ENCODE measurements at places on chromosomes 11 and 22.
A peak's percentile ranks its signal among the peaks of the same experiment; 100 is the strongest.

GRCh38 chr11:36729825-36730224, 131.8 kb upstream of the RAG2 start:
- DNase-seq, result no peak

DNA sequence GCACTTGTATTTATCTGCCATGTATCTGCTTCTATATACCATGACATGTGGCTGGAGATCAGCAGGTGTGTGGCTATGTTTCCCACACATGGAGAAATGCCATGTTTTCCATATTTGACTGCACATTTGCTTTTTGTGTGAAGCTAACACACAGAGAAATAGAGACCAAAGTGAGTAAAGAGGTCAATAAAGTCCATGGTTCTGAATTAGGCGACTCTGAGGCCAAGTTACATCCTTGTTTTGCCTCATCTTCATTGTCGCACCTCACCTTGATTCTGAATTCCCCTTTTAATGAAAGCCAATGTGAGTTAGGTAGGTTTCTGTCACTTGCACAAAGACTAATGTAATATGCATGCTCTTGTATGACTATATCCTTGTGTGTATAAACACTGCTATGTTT, 194.1 kb downstream of the INSC start:
- DNase-seq, result no peak

DNA sequence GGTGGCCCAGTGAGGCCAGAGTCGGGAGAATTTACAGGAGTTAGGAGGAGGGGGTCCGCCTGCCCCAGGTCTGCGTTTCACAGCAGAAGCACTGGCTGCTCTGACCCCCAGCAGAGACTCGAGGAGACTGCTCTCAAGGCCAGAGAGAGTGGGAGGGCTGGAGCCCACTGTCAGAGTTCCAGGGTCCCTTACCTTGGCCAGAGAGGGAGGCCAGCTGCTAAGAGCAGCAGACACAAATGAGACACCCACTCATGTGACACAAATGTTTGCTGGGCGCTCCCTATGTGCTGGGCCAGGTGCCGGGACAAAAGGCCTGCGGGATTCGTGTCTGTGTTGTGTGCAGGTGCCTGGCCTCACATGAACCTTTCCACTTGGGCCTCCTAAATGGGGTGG, 2.8 kb upstream of the TNFRSF13C start:
- DNase-seq, result no peak

DNA sequence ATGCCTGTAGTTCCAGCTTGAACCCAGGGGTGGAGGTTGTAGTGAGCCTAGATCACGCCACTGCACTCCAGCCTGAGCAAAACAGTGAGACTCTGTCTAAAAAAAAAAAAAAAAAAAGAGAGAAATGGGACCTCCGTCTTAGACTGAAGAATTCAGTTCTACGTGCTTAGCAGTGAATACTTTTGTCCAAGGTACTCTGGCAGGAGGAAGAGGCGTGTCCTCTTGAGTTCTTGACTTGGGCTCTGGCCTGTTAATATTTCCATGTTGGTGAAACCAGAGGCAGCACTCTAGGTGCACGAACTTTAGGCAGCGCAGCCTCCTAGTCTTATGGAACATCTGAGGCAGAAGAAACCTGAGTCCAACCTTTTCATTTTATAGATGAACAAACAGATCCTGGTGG, 2.4 kb downstream of the HMBS start:
- no peak for DNase-seq

- peak; percentile 33 for DNase-seq
Measured at GRCh38 chr11:112012874-112013273, 12.3 kb upstream of the DLAT start.

DNA sequence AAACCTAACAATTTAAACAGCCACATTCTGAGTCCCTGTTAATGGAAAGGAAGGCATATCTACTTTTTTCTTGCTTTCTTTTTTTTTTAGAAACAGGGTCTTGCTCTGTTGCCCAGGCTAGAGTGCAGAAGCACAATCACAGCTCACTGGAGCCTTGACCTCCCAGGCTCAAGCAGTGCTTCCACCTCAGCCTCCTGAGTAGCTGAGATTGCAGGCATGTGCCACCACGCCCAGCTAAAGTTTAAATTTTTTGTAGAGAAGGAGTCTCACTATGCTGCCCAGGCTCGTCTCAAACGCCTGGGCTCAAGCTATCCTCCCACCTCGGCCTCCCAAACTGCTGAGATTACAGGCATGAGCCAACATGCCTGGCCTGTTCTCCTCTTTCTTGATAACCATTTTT, 25.4 kb downstream of the ARFGAP3 start:
- DNase-seq, result no peak

- no peak for DNase-seq
Measured at GRCh38 chr22:43980996-43981395, 25.8 kb downstream of the SAMM50 start.

DNA sequence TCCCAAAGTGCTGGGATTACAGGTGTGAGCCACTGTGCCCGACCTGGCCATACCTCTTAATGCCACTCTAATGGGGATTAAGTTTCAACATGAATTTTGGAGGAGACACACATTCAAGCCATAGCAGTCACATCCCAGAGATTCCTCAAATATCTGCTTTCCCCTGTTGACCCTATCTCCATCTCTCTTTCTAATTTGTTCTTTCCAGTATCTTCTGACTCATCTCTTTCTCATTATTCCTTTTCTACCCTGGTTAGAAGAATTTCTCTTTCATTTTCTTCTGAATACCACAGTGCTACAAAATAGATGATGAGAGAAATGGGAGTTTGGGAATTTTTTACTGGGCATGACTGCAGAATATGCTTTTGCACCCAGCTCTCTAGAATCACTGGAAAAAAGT, 5.1 kb downstream of the OR10V1 start:
- peak; percentile 17 for DNase-seq

- peak; percentile 19 for DNase-seq
Measured at GRCh38 chr11:111347723-111348115, 31.4 kb downstream of the POU2AF1 start.

- DNase-seq, result no peak
Measured at GRCh38 chr11:35066783-35067423, 72.1 kb upstream of the CD44 start.

DNA sequence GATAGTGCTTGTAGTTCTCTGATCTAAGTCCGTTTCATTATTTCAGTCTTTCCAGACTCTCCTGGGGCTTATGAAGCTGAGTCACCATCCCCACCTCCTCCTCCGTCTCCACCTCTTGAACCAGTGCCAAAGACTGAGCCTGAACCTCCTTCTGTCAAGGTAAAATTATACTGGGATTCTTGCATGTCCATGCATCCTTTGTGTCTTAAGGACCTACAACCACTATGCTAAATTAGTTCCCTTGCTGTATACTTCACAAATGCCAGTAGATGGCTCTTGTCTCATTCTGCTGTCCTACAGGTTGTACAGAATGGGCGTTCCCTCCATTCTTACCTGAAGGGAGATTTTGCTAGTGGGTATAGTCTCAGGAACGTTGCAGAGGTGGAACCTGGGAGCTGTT, 42.2 kb downstream of the POLD3 start:
- DNase-seq, result peak; percentile 51

DNA sequence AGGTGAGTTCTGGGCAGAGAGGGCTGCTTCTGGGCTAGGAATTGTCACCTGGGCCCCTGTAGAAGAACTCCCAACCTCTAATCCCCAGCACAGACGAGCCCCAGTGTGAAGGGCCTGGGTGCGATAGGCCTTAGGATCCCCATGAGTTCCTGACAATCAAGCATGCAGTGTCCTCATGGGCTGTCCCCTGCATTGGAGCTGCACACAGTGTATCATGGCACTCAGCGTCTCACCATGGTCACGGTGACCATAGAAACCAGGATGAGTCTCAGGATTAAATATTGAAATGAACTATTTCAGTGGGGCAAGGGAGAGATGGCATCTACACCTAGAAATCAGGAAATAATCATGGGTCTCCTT, 292 bp downstream of the SCGB2A1 start:
- DNase-seq, result no peak

DNA sequence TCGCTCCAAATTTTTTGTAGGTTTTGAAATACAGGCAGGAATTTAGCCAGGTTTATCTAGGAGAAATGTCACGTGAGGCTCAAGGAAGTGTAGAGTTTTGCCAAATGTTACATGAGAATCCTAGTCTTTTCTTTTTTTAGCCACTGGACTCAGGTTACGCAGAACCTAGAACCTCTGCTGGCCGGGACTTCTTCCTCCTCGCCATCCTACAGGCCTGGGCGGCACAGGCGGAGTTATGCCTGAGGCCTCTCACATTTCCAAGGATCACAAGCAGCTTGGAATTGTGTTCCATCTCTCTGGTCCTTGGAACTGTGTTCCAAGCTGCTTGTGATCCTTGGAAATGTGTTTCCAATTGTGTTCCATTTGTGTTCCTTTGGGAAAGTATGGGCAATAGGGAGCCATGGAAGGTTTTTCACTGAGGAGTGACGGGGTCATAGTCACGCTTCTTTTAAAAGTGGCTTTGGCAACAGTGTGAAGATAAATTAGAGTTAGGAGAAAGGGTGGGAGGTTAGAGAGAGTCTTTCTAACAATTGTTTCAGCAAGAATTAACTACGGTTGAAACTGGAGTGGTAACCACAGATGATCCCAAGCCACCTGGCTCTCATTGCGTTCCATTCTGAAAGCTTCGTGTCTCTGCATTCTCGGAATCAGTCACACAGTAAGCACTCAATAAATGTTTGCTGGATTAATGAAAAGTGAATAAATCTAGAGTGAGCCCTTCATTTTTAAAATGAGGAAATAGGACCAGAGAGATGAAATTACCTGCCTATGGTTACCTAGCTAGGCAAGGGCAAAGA, 12.5 kb upstream of the POU2AF1 start:
- no peak for DNase-seq

DNA sequence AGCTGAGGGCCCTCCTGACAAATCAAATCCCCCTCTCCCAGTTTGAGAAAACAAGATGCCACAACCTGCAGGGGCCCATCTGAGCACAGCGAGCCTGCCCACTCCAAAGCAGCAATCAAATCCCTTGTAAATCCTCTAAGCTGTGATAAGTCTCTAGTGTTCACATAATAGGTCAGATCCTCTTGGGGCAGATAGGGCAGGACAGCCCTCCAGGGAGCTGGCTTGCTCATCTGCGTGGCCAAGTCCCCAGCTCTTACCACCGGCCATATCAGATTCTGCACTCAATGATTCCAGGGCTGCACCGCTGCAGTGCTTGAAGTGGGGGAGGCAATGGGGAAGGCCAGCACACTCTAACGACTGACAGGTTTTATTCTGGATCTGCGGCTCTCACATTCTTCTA, 29.6 kb upstream of the FLI1 start:
- no peak for DNase-seq

- DNase-seq, result no peak
Measured at GRCh38 chr22:48689206-48689605, 1138.5 kb downstream of the BRD1 start.

DNA sequence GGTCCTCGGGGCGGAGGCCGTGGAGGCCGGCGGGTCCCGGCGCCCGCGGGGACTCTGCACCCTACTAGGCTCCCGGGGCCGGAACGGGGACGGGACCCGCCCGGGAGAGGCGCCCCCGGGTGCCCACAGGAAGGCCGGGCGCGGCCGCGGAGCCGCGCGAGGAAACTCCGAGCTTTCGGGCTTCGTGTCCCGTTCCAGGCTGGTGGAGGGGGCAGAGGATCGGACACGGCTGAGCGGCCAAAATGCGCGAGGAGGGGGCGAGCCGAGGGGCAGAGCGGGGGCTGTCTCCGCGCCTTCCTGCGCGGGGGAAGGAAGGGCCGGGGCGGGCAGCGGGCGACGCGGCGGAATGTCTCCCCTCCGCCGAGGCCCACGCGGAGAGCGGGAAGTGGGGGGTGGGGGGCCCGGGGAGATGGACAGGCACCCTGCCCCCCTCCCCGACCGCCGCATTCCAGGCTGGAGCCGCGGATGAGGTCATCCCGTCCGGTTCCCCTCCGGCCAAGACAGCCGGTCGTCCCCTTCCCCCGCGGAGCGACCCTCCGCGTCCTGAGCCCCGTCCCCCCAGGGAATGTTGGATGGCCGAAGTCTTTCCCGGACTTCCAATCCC, 430 bp downstream of the CDC42EP1 start:
- DNase-seq, result peak; percentile 75

DNA sequence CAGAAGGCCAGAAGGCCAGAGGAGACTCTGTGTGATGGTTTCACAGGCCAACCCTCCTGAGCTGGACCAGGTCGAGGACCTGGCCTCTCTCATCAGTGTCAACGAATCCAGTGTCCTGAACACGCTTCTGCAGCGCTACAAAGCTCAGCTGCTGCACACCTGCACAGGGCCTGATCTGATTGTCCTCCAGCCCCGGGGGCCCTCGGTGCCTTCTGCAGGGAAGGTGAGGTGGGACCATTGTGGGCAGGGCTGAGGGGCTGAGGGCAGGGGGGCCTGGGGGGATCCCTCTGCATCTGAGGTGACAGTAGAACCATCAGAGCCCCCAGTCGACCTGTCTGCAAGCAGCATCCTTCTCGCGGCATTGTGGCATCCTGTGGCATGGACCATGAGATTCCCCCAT, 30.3 kb downstream of the MYO18B start:
- no peak for DNase-seq
